Activated CD4-positive, alpha-beta T cell treated with anti-CD3 and anti-CD28 coated beads, Interleukin-2, amount 10 ng/mL, durations not matched to agents 7 days and 5 days (primary cell): ENCODE measurements at places on chromosomes 1 and 21. TPM values are rescaled to one million over a fixed set of nuclear protein-coding genes. Genes with fewer than 3 reads are reported as not detected.

GRCh38 chr1:248416226-248416625, 13.4 kb downstream of the OR2T1 start:
- H3K27me3 ChIP-seq: no peaks in the 10 kb centered on the region
- DNase-seq: no peak
- no peak overlapping the region for H3K4me3 ChIP-seq
- peaks cover 5% of the 10 kb centered on the region for H3K4me1 ChIP-seq
- peaks cover 7% of the 10 kb centered on the region for H3K36me3 ChIP-seq
- H3K27ac ChIP-seq: no peak overlapping the region

DNA sequence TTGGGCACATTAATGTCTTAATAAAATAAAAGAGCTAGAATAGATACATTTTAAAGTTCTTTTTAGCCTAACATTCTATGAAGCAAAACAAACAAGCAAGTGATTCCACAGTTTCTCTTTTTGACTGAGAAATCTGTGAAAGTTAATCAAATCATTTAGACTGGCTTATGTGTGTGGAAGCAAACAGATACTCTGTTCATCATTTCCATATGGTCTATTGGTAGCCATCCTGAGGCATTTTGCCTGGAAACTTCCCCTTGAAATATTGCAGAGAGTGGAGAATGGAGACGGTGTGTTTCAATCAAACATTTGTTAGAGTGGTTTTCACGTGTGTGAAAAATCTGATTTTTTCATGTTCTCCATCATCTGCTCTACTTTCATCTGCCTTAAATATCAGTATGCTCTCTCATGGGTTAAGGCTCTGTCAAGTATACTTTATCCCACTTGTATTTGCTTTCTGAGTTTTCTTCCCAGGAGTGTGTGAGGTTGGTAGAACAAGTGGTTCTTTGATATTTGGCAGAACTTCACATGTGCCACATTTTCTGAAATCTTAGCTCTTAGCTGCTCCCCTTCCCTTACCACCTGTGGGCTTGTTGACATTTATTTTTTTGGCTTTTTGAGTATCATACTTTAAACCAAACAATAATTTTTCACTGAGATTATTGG, 139.1 kb upstream of the PTGFR start:
- no peak overlapping the region for H3K27ac ChIP-seq
- no peaks in the 10 kb centered on the region for H3K27me3 ChIP-seq
- H3K4me1 ChIP-seq: no peaks in the 10 kb centered on the region
- no peak overlapping the region for H3K4me3 ChIP-seq

- DNase-seq: no peak
- no peak overlapping the region for H3K4me3 ChIP-seq
- peaks cover 4% of the 10 kb centered on the region for H3K27me3 ChIP-seq
- no peaks in the 10 kb centered on the region for H3K36me3 ChIP-seq
Observed at GRCh38 chr1:33738536-33738935, 125.3 kb upstream of the HMGB4 start.

DNA sequence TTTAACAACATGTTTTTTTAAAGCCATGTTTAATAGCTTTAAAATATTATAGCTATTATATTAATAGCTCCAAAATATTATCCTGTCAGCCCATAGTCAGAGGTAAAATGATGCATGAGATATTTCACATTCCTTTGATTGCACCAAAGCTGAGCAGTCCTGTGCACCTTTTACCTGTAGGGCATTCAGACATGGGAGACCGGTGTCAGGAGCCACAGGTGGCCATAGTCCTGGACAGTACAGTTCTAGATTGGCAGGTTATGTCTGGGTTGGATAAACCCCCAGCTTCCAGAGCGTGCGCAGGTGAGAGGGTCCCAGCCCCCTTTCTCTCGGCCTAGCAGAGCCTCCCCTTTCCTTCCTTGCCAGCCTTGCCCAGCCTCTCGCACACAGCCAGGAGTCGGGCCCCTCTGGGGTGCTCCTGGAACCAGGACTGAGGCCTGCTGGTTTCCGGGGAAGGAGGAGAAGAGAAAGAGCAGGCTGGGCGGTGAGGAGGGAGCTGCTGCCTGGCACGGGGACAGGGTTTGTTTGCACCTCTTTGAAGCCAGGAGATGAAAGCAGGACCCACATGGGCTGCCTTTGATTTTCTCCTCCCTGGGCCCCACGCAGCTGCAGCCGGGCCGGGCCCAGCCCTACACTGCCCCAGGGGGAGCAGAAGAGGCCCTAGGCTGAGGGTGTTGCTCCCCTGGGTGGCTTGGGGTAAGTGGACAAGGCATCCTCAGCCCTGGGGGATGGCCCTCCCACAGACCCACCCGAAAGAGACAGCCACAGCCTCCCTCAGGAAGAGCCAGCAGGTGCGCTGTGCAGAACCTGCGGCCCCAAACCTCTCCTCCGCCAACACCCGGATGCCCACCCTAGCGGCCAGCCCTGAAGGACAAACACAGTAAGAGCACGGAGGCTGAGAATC, 75.2 kb upstream of the TARDBP start:
- DNase-seq: no peak
- no peak overlapping the region for H3K4me3 ChIP-seq
- H3K27me3 ChIP-seq: peaks cover 46% of the 10 kb centered on the region
- H3K27ac ChIP-seq: no peak overlapping the region
- no peaks in the 10 kb centered on the region for H3K36me3 ChIP-seq
- peaks cover 35% of the 10 kb centered on the region for H3K4me1 ChIP-seq

DNA sequence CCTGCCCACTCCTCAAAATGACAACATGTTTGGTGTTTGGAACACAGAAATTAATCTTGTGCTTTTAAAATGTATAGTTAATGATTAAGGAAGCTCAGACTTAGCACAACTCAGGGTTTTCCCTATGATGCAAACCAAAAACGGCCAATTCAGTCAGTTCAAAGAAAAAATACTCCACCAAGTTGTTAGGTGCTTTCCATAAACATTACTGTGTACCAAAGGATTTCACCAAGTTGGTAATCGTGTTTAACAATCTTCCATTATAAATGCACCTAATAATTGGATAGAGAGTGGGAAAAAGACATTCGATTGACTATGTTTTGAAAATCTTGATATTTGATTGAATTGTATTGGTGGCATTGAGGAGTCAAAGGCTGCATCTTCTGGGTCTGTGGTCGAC, 33.3 kb upstream of the DUSP10 start:
- peaks cover 55% of the 10 kb centered on the region for H3K4me1 ChIP-seq
- DNase-seq: no peak
- peaks cover 8% of the 10 kb centered on the region for H3K36me3 ChIP-seq
- H3K4me3 ChIP-seq: no peak overlapping the region
- H3K27ac ChIP-seq: no peak overlapping the region

DNA sequence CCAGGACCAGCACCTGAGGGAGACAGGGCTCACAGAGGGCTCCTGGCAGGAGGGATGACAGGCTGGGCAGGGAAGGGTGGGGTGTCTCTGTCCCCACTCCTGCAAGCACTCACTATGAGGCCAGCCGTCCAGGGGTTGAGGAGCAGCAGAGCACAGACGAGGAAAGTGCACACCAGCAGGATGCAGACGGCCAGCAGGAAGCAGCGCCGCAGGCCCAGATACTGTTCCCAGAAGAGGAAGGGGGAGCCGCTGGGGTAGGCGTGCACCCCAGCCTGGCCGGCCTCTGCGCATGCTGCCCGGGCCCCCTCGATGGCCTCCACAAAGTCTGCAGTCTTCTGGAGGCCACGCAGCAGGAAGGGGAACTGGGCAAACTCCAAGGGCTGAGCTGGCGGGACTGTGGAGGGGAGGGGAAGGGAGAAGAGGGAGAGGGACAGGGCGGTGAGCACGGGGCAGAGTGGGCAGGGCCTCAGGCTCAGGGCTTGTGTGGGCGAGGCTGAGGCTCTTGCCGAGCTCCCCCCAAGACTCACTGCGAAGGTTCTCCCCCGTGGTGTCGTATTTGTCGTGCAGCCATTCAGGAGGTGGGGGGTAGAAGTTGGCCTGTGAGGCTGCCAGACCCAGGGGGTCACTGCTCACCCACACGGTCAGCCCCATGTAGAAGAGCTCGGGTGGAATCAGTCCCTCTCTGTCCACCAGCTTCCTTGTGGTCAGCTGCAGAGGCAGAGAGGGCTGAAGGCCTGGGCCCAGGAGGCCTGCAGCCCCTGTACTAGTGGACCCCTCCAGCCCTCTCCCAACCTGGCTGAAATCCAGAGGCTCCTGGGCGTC, 16.5 kb downstream of the PTCH2 start:
- H3K4me1 ChIP-seq: peaks cover 10% of the 10 kb centered on the region
- no peaks in the 10 kb centered on the region for H3K36me3 ChIP-seq
- H3K27ac ChIP-seq: peak overlapping the region; percentile 36
- no peak for DNase-seq

GRCh38 chr1:30906631-30907441, 1.7 kb downstream of the SDC3 start:
- H3K4me1 ChIP-seq: peaks cover 13% of the 10 kb centered on the region
- DNase-seq: no peak
- no peak overlapping the region for H3K27ac ChIP-seq
- H3K27me3 ChIP-seq: peaks cover 53% of the 10 kb centered on the region
- H3K4me3 ChIP-seq: peak overlapping the region; percentile 63
- H3K36me3 ChIP-seq: peaks cover 2% of the 10 kb centered on the region

DCST1 gene
- not detected for total RNA-seq

GRCh38 chr1:173114346-173114745, 63.6 kb upstream of the TNFSF18 start:
- H3K27me3 ChIP-seq: no peaks in the 10 kb centered on the region
- H3K4me1 ChIP-seq: no peaks in the 10 kb centered on the region
- no peak overlapping the region for H3K4me3 ChIP-seq
- no peak for DNase-seq

GRCh38 chr1:234281826-234282489, 91.3 kb upstream of the COA6 start:
- no peak overlapping the region for H3K4me3 ChIP-seq
- no peak for DNase-seq
- H3K4me1 ChIP-seq: no peaks in the 10 kb centered on the region
- H3K36me3 ChIP-seq: peaks cover 3% of the 10 kb centered on the region
- no peaks in the 10 kb centered on the region for H3K27me3 ChIP-seq
